ENCODE measurements at places on chromosomes 16 and 17.

DNA sequence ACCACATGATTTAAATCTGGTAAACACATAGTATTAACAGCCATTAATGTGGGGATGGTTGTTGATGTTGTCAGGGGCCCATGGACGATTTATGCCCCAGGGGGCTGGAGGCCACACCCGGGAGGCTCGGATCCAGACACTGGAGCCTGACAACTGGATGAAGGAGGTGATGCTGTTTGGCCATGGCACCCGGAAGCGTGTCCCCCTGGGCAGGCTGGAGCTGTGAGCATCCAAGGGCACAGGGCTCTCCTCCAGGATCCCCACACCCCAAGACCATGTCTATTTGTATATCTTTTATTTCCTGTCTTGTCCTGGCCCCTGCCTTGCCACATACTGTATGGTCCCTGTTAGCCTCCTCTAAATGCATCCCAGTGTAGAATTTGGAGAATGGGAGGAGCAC is 4.6 kb downstream of the RSAD1 start:
- no peak for DNase-seq

GRCh38 chr17:40070709-40071312 is 8.0 kb downstream of the THRA start:
- no peak for DNase-seq

GRCh38 chr16:668519-669171 is 713 bp downstream of the RHOT2 start:
- DNase-seq, result peak; percentile 30

DNA sequence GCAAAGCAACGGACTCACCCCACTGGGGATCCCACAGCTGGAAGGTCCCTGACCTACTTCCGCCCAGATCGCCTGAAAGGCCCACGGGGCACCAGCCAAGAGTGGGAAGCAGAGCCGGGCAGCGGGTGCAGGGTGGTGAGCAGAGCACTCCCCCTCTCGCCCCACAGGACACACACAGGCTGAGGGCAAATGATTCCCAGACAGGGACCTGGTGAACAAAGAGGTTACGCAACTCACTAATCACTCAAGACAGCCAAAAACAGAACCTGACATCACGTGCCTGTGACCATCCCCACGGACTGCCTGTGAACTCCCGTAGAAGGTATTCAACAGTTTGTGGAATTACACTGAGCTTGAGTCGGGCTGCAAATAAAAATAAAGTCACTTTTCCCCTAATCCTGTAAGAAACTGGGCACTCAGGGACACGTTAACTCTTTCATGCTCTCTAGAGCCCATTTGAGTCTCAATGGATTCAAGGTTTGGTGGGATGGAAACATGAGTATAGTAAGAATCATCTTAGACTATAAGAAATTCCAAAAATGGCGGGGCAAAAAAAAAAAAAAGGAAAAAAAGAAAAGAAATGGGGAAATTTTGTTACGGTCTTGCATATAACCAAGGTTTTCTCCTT is 396.1 kb downstream of the SOX9 start:
- no peak for DNase-seq

GRCh38 chr17:36942019-36942599 is 4.8 kb downstream of the LHX1 start:
- no peak for DNase-seq

GRCh38 chr16:46857368-46857945 is 26.5 kb upstream of the C16orf87 start:
- DNase-seq, result peak; percentile 20

DNA sequence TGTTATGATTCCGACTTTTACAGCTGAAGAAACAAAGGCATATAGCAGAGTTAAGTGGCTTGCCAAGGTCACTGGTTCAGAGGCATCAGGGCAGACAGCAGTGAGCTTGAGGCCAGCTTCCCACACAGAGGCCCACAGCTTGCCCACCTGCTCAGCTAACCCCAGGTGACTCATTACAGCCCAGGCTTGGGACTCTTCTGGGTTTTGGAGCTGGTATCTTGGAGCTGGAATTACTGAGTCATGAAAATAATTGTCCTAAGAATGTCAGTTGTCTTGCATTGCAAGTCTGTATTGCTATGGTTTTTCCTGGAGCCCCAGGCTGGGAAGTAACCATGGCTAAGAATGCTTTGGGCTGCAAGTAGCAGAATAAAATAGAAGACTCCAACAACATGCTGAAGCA is 32.4 kb upstream of the IRX3 start:
- DNase-seq, result no peak

DNA sequence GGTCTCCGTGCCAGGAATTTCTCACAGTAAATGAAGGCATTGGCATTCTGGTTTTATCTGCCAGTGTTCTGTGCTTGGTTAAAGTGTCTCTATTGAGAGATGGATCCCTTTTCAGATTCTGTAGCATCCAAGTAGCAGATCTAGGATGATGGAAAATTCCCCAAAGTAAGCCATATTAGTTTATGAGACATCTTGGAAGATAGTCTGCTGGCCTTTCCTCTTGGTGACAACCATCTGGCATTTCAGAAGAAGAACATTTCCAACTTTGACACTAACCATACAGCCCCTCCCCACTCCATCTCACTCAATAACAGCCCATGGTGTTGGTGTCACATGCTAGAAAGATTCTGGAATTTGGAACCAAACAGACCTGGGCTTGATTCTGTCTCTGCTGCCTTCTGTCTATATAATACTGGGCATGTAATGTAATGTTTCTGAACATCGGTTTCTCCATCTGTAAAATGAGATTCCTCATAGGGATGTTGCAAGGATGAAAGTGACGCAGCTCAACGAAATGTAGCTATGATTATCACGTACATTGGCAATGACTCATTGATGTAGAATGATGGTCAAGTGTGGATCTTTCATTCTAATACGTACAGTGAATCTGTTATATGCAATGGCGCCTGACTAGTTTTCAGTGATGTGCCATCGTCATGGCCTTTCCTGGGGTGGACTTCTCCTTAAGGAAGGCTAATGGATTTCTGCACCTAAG is 32.6 kb upstream of the PIRT start:
- DNase-seq, result no peak

DNA sequence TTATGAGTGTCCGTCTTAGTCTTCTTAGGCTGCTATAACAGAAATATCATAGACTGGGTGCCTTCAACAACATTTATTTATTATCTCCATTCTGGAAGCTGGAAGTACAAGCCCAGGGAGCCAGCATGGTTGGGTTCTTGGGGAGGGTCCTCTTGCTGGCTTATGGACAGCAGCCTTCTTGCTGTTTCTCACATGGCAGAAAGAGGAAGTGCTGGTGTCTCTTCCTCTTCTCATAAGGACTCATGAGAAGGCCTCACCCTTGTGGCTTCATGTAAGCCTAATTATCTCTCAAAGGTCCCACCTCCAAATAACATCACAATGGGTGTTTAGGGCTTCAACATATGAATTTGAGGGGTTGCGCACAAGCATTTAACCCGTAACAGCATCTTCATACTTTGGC is 207.0 kb upstream of the COX10 start:
- no peak for DNase-seq

DNA sequence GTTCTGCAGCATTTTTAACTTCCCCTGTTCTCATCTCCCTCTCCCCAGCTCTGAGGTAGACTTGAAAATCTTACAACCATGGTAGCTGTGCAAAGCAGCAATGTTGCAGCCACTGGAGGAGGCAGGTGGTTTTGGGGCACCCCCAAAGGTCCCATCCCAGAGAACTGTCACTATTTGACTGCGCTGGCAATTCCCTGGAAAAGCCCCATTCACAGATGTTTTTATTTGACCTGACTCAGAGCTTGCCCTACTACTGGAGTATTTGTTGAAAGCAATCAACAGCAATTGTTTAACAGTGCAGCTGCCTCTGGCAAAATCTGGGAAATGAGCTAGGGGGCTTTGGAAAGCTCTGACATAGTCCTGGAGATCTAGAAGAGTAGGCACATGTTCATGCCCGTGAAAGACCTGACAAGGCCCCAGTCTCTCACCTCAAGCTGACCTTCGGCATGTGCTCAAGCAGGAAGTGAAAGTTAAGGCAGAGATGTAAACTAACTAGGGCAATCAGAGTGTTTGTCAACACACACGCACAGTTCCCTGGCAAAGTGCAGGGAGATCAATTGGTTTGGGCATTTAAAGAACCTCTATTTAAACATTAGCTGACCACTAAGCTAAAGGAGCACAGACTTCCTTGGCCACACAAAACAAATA is 19.7 kb upstream of the PIK3R5 start:
- DNase-seq, result no peak

- DNase-seq, result no peak
These were observed 48.3 kb downstream of the WDR45B start for GRCh38 chr17:82599674-82600661.

DNA sequence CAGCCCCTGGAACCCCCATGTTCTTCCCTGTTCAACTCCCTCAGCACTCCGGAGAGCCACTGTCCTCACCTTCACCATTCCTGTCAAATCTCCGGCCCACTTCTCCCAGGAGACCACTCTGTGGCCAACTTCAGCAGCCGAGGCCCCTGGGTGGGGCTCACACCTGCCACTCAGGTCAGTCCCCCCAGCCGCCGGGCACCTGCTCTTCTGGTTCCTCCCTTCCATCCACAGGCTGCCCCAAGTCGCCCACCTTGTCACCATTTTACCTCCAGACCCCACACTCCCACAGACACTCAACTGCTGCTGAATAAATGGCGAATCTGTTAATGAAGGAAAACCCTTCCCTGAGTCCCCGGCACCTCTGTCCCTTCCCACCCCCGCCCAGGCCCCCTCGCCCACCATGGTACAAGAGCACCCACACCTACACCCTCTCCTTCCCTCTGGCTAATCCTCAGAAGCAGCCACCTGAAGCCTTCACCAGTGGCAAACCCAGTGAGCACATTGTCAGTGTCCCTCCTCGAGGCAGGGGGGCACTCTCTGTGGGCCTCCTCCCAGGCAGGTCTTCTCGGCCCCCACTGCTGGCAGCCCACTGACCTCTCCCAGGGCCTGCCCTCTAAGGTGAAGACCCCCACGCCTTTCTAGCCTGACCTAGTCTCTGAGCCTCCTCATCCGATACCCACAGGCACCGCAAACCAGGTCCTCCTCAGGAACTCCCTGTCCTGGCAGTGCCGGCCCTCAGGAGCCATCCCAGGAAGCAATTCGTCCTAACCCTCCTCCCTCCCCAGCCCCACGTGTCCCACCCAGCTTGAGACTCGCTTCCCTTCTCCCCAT is 8.2 kb downstream of the CANT1 start:
- no peak for DNase-seq

GRCh38 chr17:48542114-48542656 is 2.7 kb downstream of the HOXB2 start:
- DNase-seq, result peak; percentile 53

DNA sequence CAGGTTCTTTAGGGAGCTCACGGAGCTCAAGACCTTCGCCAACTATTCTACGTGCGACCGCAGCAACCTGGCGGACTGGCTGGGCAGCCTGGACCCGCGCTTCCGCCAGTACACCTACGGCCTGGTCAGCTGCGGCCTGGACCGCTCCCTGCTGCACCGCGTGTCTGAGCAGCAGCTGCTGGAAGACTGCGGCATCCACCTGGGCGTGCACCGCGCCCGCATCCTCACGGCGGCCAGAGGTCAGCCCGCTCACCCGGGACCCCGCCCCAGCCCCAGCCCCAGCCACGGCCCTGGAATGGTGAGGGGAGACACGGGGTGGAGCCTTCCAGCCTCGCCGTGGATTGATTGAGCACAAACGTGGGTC is 13.5 kb downstream of the SARM1 start:
- no peak for DNase-seq

DNA sequence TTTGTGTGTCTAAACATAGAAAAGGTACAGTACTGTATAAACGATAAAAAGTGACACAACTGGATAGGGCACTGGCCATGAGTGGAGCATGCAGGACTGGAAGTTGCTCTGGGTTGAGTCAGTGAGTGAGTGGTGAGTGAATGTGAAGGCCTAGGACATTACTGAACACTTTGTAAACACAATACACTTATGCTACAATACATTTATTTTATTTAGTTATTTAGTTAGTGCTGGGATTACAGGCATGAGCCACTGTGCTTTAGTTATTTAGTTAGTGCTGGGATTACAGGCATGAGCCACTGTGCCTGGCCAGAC is 4.6 kb downstream of the CFAP20 start:
- no peak for DNase-seq

DNA sequence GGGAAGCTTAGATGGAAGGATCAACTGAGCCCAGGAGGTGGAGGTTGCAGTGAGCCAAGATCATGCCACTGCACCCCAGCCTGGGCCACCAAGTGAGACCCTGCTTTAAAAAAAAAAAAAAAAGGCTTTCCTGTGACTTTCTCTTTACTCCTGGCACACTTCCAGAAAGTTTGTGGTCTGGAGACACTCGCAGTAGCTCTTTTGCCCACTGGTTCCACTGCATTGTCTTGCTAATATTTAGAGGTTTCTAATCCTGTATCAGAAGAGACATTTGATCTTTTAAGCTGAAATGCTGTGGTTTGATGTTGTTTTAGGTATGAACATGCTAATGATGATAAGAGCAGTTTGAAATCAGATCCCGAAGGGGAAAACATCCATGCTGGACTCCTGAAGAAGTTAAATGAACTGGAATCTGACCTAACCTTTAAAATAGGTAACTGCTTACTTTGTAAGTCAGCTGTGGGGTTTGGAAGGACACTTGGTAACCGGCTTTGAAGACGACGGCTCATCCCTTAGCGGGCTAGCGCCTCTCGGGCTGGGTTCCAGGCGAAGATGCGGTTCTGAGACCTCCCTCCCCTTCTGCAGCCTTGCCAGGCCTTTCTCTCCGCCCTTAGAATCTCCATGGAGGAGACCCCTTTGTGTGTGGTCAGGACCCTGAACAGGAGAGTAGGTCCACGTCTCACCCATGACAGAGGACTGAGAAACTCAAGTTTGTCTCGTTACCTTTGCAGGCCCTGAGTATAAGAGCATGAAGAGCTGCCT is 23.1 kb downstream of the NTAN1 start:
- no peak for DNase-seq

- DNase-seq, result no peak
These were observed 5.6 kb downstream of the BAIAP3 start for GRCh38 chr16:1338855-1339675.

- no peak for DNase-seq
These were observed 30.2 kb downstream of the AATF start for GRCh38 chr17:36978810-36979564.

- DNase-seq, result no peak
These were observed 12.1 kb downstream of the ZZEF1 start for GRCh38 chr17:4130715-4131114.

DNA sequence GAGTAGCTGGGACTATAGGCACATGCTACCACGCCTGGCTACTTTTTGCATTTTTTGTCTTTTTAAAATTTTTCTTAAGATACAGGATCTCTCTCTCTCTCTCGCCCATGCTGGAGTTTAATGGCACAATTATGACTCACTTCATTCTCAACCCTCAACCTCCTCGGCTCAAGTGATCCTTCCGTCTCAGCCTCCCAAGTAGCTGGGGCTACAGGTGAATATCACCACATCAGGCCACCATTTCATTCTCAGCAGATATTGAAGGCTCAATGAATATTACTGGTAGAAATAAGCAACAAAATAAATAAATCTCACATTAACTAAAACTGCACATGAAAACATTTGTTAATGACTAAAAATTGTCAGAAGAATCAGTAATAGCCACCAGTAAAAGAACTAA is 41.7 kb downstream of the BRIP1 start:
- DNase-seq, result no peak

DNA sequence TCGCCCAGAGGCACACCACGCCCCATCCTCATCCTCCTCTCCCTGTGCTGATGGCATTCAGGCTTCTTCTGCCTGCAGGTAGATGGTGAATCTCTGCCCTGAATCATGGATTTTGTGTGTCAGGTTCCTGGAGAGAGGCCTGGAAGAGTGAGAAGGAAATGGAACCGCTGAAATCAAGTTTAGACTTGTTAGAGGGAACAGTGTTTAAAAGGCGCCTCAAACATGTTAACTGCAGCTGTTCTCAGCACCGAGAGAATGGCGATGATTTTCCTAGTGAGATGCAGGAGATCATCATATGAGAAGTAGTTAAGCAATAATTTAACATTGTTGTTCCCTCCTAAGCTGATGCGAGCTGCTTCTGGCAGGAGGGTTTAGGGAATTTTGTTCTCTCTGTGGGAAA is 744.4 kb upstream of the EEF2KMT start:
- DNase-seq, result no peak

Measured in activated CD4-positive, alpha-beta T cell treated with anti-CD3 and anti-CD28 coated beads, Interleukin-2, Interleukin-6, amounts not matched to agents 100 ng/mL and 50 ng/mL, durations not matched to agents 16 hours and 8 hours (primary cell).